ENCODE measurements at places on chromosomes 7 and 10.
A peak's percentile ranks its signal among the peaks of the same experiment; 100 is the strongest.

GRCh38 chr7:74312418-74313028, 23.3 kb downstream of the CLIP2 start:
- H3K4me1 ChIP-seq = no peaks in the 10 kb centered on the region
- no peaks in the 10 kb centered on the region for H3K27me3 ChIP-seq
- no peak for DNase-seq
- H3K27ac ChIP-seq = no peak overlapping the region
- no peak overlapping the region for H3K4me3 ChIP-seq

GRCh38 chr7:101138213-101138870, 11.4 kb downstream of the SERPINE1 start:
- H3K4me3 ChIP-seq = no peak overlapping the region
- H3K27me3 ChIP-seq = no peaks in the 10 kb centered on the region
- H3K36me3 ChIP-seq = no peaks in the 10 kb centered on the region
- no peak overlapping the region for H3K27ac ChIP-seq
- peak; percentile 75 for DNase-seq
- peaks cover 3% of the 10 kb centered on the region for H3K4me1 ChIP-seq

DNA sequence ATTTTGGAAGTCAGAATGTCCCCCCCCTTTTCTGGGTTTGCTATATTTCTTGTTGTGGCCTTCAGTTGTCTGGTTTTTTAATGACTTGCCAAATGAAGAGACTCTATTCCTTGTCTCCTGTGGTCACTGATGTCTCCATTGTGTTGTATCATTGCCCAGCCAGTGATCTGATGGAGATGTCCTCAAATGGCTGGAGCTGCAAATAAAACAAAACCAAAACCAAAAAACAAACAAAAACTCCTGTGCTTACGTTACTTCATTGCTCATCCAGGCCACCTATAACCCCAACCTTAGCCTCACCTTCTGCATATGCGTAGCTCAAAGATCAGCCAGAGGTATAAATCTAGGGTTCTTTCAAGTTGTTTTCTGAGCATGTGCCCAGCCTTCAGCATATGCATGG, 5.1 kb downstream of the RBM33 start:
- H3K4me3 ChIP-seq = no peak overlapping the region
- no peaks in the 10 kb centered on the region for H3K27me3 ChIP-seq
- H3K4me1 ChIP-seq = peaks cover 38% of the 10 kb centered on the region
- no peak overlapping the region for H3K27ac ChIP-seq
- peaks cover 35% of the 10 kb centered on the region for H3K36me3 ChIP-seq

- H3K27me3 ChIP-seq = no peaks in the 10 kb centered on the region
- H3K4me3 ChIP-seq = no peak overlapping the region
- DNase-seq = no peak
- no peak overlapping the region for H3K27ac ChIP-seq
Measured at GRCh38 chr7:31934551-31934950, 135.7 kb downstream of the PDE1C start.

- H3K27ac ChIP-seq = no peak overlapping the region
- DNase-seq = no peak
- no peaks in the 10 kb centered on the region for H3K4me1 ChIP-seq
- H3K4me3 ChIP-seq = no peak overlapping the region
- no peaks in the 10 kb centered on the region for H3K27me3 ChIP-seq
Measured at GRCh38 chr10:32180390-32181280, 124.4 kb upstream of the KIF5B start.

- H3K27ac ChIP-seq = no peak overlapping the region
- no peak for DNase-seq
- no peak overlapping the region for H3K4me3 ChIP-seq
- no peaks in the 10 kb centered on the region for H3K36me3 ChIP-seq
- H3K4me1 ChIP-seq = no peaks in the 10 kb centered on the region
- H3K27me3 ChIP-seq = no peaks in the 10 kb centered on the region
Measured at GRCh38 chr7:95906851-95907250, 134.5 kb downstream of the DYNC1I1 start.

DNA sequence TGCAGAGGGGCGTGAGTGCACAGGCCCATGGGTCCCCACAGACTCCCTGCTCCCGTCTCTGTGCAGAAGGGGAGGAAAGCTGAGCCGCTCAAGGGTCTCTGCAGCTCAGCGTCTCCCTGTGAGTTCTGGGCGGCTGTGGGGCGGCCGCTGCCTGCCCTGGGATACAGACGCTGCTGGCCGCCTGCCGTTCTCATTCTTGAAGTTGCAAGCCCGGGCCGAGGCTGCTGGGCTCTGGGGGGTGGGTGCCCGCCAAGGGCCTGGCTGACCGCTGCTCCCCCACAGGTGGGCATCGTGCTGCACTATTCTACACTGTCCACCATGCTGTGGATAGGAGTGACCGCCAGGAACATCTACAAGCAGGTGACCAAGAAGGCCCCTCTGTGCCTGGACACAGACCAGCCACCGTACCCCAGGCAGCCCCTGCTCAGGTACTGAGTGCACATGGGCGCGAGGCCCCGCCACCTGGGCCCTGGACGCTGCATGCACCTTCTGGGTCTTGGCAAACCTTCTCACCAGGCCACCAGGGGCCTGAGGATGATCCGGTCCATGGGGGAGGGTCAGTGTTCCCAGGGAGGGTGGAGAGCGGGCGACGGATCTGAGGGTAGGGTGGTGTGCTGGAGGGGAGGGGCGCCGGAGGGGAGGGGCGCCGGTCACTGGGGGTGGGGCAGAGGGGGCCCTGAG, 14.8 kb downstream of the ADGRA1 start:
- H3K27ac ChIP-seq = no peak overlapping the region
- no peak for DNase-seq
- H3K27me3 ChIP-seq = no peaks in the 10 kb centered on the region
- no peaks in the 10 kb centered on the region for H3K4me1 ChIP-seq

GRCh38 chr7:2607923-2608904, 23.6 kb upstream of the TTYH3 start:
- DNase-seq = no peak
- no peaks in the 10 kb centered on the region for H3K36me3 ChIP-seq
- no peaks in the 10 kb centered on the region for H3K27me3 ChIP-seq
- H3K4me1 ChIP-seq = no peaks in the 10 kb centered on the region

DNA sequence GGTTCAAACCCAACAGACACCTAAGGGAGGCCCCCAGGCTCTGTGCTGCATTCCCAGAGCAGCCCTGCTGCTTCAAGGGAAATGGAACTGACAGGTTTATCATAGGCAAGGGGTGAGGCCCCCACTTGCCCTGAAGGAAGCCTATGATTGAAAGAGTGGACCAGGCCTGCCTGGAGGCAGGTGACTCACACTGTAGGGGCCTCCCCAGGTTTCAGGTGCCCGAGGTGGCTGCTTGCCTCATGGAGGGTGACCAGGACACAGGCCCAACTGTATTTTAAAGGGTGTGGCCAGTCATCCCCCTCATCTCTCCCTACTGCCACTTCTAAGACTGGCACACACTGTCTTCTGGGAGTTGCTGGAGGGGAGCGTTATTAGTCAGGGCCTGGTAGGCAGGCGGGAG, 85.4 kb downstream of the ATXN7L1 start:
- no peaks in the 10 kb centered on the region for H3K27me3 ChIP-seq
- no peak overlapping the region for H3K4me3 ChIP-seq
- no peak for DNase-seq

GRCh38 chr7:68423356-68423755, 1174.9 kb upstream of the AUTS2 start:
- no peak overlapping the region for H3K27ac ChIP-seq
- no peak for DNase-seq
- no peaks in the 10 kb centered on the region for H3K36me3 ChIP-seq
- H3K4me3 ChIP-seq = no peak overlapping the region
- H3K27me3 ChIP-seq = no peaks in the 10 kb centered on the region

GRCh38 chr7:152541892-152542291, 106.1 kb upstream of the KMT2C start:
- no peak overlapping the region for H3K4me3 ChIP-seq
- H3K27ac ChIP-seq = no peak overlapping the region
- H3K4me1 ChIP-seq = no peaks in the 10 kb centered on the region
- no peaks in the 10 kb centered on the region for H3K36me3 ChIP-seq
- no peaks in the 10 kb centered on the region for H3K27me3 ChIP-seq

DNA sequence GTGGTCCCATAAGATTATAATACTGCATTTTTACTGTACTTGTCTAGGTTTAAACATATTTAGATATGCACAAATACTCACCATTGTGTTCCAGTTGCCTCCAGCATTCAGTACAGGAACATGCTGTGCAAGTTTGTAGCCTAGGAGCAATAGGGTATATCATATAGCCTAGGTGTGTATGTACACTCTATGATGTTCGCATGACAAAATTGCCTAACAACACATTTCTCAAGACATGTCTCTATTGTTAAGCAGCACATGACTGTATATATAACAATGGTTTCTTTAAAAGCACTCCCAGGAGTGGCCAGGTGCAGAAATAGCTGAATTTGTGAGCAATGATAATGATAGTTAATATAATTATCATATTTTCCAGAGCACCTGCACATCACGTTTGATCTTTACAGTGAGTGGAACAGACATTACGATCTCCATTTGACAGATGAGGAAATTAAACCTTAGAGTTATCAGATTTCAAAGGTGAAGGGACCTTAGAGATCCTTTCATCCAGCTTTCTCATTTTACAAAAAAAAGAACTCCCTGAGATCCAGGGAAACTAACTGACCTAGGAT, 99.2 kb upstream of the PDCD4 start:
- H3K27me3 ChIP-seq = no peaks in the 10 kb centered on the region
- DNase-seq = no peak
- H3K4me1 ChIP-seq = no peaks in the 10 kb centered on the region
- no peaks in the 10 kb centered on the region for H3K36me3 ChIP-seq
- H3K27ac ChIP-seq = no peak overlapping the region

DNA sequence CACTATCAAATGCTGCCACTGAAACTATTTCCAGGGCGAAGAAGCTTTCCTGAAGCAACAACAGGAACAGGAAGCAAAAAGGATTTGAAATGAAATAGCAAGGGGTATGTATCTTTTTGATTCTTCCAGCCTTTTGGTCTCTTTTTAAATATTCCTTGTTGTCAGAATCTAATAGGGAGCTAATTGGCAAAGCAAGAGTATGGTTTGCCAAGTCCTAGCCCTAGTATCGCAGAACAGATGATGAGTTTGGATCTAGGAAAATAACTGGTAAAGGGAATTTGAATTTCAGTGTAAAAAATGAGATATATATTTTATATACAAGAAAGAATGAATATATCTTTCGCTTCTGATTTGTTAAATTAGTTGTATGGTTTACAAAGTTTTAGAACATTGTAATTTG, 252.5 kb downstream of the ANKRD7 start:
- H3K27ac ChIP-seq = no peak overlapping the region
- H3K4me3 ChIP-seq = no peak overlapping the region
- H3K27me3 ChIP-seq = no peaks in the 10 kb centered on the region
- no peaks in the 10 kb centered on the region for H3K4me1 ChIP-seq
- DNase-seq = no peak

- no peaks in the 10 kb centered on the region for H3K4me1 ChIP-seq
- H3K27ac ChIP-seq = no peak overlapping the region
- no peak for DNase-seq
- no peaks in the 10 kb centered on the region for H3K36me3 ChIP-seq
- H3K4me3 ChIP-seq = no peak overlapping the region
Measured at GRCh38 chr7:44185729-44186128, 3.5 kb downstream of the GCK start.

GRCh38 chr10:36703179-36703578, 422.2 kb upstream of the ANKRD30A start:
- H3K4me1 ChIP-seq = no peaks in the 10 kb centered on the region
- H3K36me3 ChIP-seq = no peaks in the 10 kb centered on the region
- H3K27ac ChIP-seq = no peak overlapping the region

- H3K36me3 ChIP-seq = no peaks in the 10 kb centered on the region
- H3K4me1 ChIP-seq = no peaks in the 10 kb centered on the region
- no peaks in the 10 kb centered on the region for H3K27me3 ChIP-seq
- DNase-seq = no peak
- H3K4me3 ChIP-seq = no peak overlapping the region
Measured at GRCh38 chr10:98086837-98087708, 47.4 kb upstream of the R3HCC1L start.

Measured in Karpas-422 (cell line).